ENCODE measurements at places on chromosomes 2 and 18. TPM values are rescaled to one million over a fixed set of nuclear protein-coding genes. Genes with fewer than 3 reads are reported as not detected.

GRCh38 chr2:219352448-219353023 lies 20.0 kb upstream of the RESP18 start:
- H3K36me3 ChIP-seq = no peaks in the 10 kb centered on the region
- DNase-seq = no peak

DNA sequence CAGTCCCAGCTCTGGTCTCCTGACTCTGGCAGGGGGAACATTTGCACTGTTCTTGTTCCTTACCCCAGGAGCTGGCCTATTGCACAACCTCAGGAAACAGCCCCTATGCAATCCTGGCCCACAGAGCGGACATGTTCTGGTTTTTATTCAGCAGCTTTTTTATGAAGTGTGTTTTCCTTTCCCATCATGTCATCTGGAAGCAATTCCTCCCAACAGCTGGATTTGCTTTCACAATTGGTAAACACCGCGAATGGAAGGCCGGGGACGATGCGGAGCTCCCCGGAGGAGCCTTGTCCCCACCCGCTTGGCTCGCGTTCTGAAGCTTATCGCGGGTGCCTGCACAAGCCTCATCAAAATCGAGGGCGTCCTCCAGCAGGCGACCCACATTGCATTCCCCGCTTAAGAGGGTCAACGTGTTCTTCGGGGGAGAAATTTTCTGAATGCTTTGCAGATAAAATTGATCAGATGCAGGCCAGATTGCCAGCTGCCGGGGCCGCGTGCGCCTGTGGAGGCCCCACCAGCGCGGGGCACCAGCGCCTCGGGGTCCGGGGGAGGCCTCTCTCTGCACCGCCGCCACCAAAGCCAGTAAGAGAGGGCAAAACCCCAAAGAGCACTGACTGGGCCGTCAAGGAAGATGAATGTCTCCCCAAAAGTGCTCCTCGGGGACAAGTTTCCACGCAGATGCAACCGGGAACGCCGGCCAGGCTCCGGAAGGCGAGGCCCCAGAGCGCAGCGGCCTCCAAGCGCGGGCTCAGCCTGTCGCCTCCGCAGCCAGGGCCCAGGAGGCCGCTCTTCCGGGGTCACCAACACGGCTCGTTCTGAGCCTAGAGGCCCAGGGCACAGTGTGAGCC lies 60.3 kb upstream of the SP3 start:
- DNase-seq = no peak
- peak overlapping the region; percentile 30 for H3K27ac ChIP-seq
- peak overlapping the region; percentile 35 for H3K4me3 ChIP-seq
- no peaks in the 10 kb centered on the region for H3K27me3 ChIP-seq
- peaks cover 14% of the 10 kb centered on the region for H3K4me1 ChIP-seq

DNA sequence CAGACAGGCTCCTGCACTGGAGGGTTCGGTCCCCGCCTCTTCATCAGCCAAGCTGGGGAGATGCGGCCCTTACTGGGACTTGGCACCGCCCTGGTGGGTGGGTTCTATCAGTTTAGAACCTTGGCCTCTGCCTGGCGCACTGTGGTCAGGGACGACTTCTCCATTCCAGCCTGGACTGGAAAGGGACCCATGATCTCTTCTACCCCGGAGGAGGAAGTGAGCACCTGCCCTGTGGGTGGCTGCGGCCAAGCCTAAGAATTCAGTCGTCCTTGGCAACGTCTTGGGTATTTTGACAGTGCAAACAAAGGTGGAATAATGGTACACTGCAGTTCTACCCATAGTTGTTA lies 106.9 kb upstream of the CD302 start:
- DNase-seq = no peak
- peak overlapping the region; percentile 88 for H3K4me3 ChIP-seq
- H3K27me3 ChIP-seq = no peaks in the 10 kb centered on the region
- H3K36me3 ChIP-seq = no peaks in the 10 kb centered on the region
- H3K4me1 ChIP-seq = peaks cover 3% of the 10 kb centered on the region
- H3K27ac ChIP-seq = no peak overlapping the region

The DES gene
- total RNA-seq = 302 TPM
